ENCODE measurements at places on chromosomes 1 and 21.
A peak's percentile ranks its signal among the peaks of the same experiment; 100 is the strongest.

- peak; percentile 90 for DNase-seq
These were observed 26.2 kb upstream of the EPHA2 start for GRCh38 chr1:16181887-16182719.

- no peak for DNase-seq
These were observed 15.9 kb downstream of the MCM3AP start for GRCh38 chr21:46269466-46269865.

DNA sequence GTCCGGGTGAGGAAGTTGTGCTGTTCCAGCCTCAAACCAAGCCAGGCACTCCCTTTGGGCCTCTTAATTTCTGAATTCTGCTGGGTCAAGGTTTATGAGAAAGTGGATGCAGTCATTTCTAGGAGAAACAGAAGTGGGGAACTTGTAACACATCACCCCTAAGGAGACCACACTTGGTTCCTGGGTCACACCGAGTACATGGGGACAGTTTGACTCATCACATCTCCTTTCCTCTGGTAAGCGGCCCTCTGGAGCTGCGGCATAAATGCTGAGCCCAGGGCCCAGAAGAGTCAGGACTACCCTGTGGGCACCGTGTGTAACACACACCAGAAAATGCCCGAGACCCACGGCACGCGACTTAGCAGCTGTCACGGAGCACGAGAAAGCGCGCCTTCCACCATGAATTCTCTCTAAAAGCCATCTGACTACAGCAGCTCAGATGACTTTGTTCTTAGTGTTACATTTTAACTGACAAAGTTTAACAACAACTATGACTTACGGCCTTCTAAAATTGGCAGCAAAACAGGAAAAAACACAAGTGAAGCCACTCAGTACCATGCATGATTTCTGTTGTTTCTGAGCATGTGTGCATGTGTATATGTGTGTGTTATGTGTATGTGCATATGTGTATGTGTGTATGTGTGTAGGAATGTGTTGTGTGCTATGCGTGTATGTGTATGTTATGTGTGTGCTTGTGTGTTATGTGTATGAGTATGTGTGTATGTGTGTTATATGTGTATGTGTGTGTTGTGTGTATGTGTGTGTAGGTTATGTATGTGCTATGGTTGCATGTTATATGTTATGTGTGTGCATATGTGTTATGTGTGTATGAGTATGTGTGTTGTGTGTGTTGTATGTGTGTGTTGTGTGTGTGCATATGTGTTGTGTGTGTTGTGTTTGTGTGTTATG lies 50.8 kb downstream of the TOMM20 start:
- DNase-seq: peak; percentile 52

DNA sequence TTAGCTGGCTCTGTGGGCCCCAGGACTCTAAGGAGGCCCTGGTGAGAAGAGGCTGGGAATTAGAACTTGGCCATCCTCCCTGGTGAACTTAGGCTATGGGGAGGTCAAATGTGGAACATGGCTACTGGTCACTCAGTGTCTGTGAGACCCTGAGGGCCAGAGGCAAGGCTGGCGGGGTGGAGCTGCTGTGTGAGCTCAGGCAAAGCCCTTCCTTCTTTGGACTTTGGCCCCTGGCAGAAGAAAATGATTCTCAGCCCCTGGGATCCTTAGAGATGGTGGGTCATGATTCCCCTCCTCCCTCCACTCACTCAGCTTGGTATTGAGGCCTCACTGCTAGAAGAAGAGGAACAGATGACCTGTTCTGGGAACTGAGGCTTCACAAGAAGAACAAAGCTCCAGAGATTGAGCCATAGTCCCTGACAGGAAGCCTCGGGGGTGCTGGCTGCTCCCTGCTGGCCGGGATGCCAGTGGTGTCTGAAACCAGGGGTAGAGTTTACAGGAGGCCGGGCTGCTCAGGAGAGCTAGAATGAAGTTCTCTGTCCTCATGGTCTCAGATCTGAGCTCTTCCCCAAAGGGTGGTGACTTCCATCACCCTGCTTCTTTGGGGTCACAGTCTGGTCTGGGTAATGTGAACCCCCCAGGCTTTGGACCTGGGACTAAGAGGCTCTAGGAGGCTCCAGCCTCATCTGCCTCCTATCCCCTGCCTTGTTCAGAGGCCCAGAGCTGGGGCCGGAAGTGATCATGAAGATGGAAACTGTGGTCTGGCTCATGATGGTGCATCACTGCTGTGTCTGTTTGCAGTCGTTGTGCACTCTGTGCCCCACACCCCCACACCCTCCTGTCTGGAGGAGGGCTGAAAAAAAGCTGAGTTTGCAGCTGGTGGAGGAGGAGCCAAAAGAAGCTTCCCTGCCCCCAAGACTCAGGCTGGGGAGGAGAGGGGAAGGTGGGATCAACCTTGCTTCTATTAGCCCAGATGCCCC lies 905 bp downstream of the BTBD19 start:
- peak; percentile 85 for DNase-seq

DNA sequence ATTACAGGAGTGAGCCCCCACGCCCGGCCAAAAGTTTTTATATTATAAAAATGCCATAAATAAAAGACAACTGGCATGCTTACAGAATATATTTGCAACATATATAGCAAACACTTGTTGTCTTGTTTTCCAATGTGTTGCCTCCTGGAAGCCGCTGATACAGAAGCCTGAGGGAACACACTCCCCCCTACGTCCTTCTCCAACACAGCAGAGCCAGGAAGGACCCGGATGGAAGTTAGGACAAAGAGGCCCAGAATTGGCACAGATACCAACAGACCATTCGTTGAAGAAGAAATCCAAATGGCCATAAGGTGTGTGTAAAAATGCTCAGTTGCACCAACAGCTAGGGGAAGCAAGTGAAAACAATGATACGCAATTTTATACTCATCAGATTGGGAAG lies 1.3 kb upstream of the PLA2G5 start:
- no peak for DNase-seq

- no peak for DNase-seq
These were observed 1.9 kb downstream of the GIPC2 start for GRCh38 chr1:78047631-78048030.

All from AG10803 (cell line).